ENCODE measurements at places on chromosomes 3 and 15. TPM values are rescaled to one million over a fixed set of nuclear protein-coding genes. Genes with fewer than 3 reads are reported as not detected.

DNA sequence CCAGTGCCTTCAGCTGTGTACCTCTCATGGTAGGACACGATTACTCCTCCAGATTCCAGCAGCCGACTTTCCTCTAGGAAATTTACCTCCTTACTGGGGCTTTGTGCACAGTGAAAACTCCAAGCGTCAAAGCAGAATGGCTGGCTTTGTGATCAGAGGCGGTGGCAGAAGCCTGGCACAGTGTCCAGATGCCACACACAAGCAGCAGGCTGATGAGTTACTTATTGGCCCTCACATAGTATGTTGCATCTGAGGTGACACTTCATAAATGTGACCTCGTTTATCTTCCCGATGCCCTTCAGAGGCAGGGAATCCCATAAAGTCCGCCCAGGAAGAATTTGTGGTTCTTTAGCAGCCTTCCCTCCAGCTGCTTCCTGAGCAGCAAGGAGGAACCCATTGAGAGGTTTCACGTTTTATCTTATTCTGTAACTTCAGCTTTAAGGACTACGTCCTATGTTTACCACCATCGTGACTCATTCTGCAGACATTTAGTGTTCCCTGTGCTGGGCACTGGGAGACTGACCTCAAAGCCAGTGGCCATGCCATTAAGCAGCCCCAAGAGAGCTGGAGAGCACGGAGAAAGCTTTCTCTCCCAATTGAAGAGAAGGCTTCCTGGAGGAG, 107.1 kb upstream of the C15orf61 start:
- DNase-seq, result peak; percentile 63

DNA sequence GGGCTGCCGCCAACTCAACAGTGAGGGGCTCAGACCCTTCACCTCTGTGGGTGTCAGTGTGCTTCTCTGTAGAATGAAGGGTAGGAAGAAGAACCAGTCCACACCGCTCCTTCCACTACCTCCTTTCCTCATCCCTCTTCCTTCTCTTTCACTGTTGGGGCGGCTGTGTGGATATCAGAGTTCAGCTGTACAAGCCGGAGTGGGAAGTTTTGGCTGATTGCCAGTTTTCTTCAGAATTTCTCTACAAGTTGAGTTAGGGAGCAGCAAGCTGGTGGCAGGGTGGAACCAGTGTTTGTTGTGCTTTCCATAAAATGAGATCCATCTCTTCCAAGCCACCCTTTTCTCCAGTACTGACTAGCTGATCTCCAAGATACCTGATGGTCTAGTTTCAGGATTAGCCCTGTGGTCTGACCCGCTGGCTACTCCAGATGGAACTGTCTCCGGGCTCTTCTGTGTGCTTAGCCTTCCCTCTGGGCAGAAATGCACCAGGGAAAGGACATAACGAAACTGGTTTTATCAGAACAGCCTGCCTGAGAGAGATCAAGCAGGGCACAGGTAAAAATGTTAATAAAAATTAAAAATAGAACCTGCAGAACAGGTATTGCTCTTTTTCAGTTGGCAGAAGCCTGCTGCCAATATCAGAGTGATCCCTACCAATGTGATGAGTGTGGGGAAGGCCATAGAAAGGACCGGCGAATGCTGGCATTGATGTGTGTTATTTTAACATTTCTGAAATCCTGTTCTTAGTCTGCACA, 169.9 kb upstream of the TSC22D2 start:
- no peak for DNase-seq

DNA sequence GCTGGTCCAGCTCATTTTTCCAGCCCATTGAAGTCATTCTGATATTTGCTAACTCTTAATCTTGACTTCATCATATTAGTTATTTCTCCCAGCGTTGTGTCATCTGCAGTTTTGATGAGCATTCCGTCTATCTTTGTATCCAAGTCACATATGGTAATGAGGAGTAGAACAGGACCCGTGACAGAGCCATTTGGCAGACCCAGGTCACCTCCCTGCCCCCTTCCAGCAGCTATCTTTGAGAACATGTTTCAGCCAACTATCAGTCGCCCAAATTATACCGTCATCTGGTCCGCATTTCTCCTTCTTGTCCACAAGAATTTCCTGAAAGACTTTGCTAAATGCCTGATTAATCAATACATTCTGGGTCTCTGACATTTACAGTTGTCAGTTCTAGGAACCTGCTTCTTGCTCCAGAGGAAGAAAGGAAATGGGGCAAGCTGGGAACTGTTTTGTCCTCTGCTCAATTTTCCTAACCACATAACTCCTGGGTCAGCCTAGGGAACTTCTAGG, 347.1 kb upstream of the NR2E3 start:
- DNase-seq, result no peak

DNA sequence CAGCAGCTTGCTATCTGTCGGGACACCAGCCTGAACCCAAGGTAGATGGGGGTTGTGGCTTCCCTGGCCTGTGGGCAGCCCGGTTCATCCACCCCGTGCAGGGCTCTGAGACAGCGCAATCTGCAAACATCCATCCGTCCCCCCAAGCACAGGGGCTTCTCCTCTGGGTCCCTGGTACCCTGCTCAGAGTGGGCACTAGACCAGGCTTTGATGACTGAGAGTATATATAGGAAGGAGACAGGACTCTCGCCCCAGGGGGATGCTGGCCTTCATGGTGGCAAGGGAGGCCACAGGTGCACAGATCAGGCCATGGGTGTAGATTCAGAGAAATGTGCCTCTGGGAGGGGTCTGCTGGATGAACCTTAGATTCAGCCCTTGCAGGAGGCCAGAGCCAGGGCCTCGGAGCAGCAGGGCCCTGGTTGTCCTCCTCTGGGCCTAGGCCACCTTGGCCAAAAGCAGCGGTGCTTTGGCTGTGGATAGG, 40.3 kb downstream of the CFAP100 start:
- no peak for DNase-seq

- no peak for DNase-seq
Measured at GRCh38 chr3:13415997-13416793, 3.9 kb downstream of the NUP210 start.

DNA sequence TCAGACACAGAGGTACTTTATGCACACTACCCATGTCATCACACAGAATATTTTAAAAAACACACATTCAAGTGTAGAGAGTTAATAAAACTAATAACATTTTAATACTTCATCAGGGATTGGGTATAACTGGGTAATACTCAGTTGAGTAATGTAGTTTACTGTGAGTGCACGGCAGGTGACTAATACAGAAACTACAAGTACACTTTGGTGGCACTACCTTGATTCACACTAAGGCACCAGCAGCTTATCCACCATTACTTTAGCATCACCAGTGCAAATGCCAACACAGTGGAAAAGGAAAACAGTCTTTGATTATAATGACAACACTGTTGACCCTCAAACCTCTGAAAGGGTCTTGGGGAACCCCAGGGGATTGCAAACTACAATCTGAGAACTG, 33.6 kb downstream of the ZNF280D start:
- DNase-seq, result no peak

DNA sequence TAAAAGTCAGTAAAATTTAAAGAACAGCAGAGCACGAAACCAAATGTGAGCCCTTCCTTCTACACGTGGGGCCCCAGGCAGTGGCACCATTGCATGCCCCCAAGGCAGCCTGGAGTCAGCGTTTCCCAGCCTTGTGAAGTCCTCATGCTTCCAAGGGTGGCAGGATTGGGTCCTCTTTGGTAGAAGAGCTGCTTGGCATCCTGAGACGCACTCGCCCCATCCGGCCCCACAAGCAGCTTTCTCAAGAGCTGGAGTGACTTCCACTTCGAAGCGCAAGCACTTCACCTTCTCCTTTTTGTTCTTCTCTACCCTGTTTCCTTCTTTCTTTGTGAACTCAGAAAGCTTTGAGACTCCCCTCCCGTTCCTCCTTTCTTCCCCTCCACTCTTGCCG, 34.7 kb downstream of the ZNF710 start:
- DNase-seq, result no peak

DNA sequence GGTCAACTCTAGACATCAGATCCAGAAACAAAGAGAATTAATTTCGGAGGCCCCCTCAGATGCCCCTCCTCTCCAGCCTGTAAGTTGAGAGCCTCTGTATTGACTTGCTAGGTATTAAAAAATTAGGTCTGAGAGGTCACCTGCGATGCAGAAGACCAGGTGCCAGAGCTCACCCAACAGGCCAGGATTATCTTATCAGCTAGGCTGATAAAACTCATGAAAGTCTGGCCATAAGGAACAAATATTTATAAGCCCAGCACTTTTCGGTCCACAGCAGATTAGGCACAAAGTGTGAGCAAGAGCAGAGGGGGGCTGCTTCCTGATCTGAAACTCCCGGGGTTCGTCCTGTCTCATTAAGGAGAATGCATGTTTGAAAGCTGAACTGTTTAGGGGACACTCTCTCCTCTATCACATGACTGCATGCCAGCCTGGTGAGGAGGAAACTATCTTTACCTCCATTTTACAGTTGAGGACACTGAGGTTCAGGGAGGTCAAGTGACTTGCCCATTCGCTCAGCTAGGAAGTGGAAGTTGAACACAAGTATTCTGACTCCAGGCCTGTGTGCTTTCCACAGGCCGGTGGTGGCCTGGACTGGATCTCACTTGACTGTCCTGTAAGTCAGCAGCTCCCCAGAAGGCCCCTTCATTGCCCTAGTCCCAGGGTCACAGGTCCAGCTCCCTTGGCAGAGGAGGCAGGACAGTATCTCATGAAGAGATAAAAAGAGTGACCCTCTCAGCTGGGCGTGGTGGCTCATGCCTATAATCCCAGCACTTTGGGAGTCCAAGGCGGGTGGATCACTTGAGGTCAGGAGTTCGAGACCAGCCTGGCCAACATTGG, 39.6 kb upstream of the MAGEF1 start:
- DNase-seq, result no peak

GRCh38 chr15:88648357-88649214, 9.8 kb downstream of the ISG20 start:
- peak; percentile 63 for DNase-seq

DNA sequence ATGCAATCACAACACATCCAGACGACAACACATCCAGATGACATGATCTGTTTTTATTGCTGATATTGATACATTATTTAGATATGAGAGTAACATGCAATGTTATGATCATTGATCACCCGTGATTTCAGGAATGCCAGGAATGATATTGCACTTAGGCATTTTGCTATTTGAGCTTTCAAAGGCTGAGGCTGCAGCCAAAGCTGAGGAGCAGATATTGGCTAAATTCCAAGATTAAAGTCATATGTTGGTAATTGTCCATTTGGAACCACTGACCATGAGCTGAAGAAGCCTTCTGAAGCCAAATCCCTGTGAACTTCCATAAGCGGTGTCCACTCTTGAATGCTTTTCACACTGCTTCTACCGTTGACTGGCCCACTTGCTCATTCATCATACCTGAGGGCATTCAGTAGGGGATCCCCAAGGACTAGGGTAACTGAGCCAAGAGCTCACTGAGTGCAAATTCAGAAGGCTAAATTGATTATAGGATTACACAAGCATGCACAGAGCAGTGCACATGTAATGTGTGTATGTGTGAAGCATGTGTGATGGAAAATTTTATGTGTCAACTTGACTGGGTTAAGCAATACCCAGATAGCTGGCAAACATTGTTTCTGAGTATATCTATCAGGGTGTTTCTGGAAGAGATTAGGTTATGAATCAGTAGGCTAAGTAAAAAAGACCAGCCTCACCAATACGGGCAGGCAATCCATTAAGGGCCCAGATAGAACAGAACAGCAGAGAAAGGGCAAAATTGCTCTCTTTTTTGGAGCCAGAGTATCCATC, 92.1 kb upstream of the PLAAT1 start:
- DNase-seq, result no peak

DNA sequence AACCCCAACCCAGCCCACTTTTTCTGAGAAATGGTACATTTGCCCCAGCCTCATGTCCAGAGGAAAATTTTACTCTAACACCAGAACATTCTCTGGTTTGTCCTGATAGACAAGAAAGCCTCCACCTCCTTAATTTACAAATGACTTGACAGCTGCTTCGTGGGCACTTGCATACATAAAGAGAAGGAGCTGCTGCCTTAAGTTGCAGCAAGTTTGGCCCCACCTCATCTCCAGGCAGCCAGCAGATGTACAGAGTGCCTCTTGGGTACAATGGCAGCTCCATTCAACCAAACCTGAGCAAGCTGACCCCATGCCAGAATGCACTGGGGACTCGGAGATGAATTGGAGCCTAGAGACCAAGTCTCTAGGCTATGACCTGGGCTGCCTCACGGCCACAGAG, 6.2 kb upstream of the H1-8 start:
- DNase-seq, result no peak

GRCh38 chr3:4949659-4950058, 29.6 kb upstream of the BHLHE40 start:
- DNase-seq, result no peak

DNA sequence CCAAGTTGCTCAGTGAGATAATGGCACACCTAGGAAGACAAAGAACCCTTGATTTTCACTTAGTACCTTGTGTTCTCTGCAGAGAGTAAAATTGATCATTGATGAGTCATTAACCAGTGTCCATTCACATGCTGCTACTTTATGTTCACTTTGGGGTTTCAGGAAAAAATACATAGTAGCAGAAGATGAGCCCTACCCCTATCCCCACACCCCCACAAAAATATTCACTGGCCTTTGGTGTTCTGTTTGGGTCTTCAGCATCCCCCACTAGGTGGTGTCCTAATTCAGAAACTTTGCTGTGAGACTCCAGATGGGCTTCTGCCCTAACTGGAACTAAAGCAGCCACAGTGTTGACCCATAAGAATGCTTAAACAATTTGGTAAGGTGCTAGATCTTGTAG, 178.8 kb downstream of the KLHL25 start:
- peak; percentile 76 for DNase-seq

GRCh38 chr3:1728510-1728909, 370.2 kb upstream of the CNTN4 start:
- DNase-seq, result no peak

- no peak for DNase-seq
Measured at GRCh38 chr15:72353266-72353665, 22.5 kb downstream of the HEXA start.

Gene LMOD3
- not detected for total RNA-seq

Gene GOLGA8G
- not detected for total RNA-seq

Gene RAMAC
- 19.4 TPM for total RNA-seq

Gene CD80
- total RNA-seq, result 0.17 TPM

Gene NEK10
- 2.0 TPM for total RNA-seq

Gene CHRM5
- total RNA-seq, result not detected

Gene CPNE9
- total RNA-seq, result not detected

Gene GPR62
- not detected for total RNA-seq
